ENCODE measurements at places on chromosomes 1 and 21.

- no peak for DNase-seq
Measured at GRCh38 chr1:119480175-119480574, 26.8 kb upstream of the HSD3B1 start.

DNA sequence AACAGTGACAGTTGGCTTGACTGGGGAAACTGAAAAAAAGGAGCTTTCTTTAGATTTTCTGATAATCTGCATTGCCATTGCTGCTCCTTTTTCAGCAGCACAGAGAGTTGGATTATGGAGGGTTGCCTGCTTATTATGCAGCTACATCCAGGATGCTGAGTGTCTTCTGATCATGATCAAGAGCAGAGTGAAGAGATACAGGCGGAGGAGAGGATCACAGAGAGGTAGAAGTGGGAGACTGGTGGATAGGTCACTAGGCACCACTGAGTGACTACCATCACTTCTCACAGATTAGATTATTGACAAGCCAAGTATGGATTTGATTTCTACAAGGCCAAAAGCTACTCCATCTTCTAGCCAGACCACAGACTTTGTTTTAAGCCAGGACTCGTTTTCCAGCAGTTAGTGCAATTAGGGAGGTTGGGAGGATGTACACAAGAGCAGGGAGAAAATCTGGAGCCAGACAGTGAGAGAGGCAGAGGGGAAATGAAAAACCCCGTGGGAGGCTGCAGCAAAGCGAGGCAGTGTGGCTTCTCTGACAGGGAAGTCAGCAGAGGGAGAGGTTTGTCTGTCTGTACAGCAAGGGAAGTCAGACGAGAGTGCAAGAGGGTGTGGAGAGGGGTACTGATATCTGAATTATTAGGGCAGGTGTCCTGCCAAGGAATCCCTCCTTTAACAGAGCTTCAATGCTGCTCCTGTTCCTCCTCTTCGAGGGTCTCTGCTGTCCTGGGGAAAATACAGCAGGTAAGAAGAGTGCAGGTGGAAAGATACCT, at the start of gene CD1E:
CD1E (plus strand) TSS at position 592 of the 773 bp plus-strand sequence; CDS start at position 687, 95 bp downstream.
- no peak for DNase-seq

GRCh38 chr1:154360288-154360687, 35.0 kb downstream of the ATP8B2 start:
- no peak for DNase-seq

- no peak for DNase-seq
Measured at GRCh38 chr1:180742663-180743062, 110.8 kb downstream of the XPR1 start.

- DNase-seq, result no peak
Measured at GRCh38 chr1:231093156-231093922, 53.3 kb upstream of the FAM89A start.

- no peak for DNase-seq
Measured at GRCh38 chr1:227942021-227942715, 5.6 kb downstream of the WNT9A start.
